ENCODE measurements at places on chromosomes 7 and 10.

DNA sequence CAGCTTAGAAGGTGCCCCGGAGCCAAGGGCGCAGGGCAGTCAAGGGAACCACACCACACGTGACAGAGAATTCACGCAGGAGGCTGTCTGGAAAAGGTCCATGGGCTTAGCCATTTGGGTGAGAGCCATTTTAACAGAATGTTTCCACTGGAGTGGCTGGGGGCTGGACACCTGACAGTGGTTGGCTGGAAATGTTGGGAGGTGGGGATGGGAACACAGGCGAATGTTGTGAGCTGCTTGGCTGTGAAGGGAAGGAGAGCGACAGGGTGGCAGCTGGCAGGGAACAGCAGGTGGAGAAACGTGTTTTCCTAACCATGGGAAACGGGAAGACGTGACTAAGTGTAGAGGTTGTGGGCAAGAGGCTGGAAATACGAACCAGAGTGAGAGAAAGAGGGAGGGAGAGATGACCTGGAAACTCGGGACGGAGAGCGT lies 100.5 kb upstream of the ZNF32 start:
- no peak for DNase-seq

DNA sequence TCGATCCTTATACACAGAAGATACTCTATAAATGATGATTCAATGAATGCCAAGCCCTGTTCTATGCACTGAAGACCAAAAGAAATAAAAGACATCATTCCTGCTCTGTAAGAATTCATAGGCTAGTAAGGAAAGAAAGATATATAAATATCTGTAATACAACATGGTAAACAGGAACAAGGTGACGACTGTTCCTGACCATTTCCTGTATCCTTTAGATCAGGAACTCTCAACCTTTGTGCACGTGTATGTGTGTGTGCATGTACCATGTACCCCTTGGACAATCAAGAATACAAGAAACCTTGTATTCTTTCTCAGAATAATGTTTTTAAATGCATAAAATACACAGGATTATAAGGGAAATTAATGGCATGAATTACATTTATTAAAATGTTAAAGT lies 7.3 kb upstream of the HK1 start:
- no peak for DNase-seq

DNA sequence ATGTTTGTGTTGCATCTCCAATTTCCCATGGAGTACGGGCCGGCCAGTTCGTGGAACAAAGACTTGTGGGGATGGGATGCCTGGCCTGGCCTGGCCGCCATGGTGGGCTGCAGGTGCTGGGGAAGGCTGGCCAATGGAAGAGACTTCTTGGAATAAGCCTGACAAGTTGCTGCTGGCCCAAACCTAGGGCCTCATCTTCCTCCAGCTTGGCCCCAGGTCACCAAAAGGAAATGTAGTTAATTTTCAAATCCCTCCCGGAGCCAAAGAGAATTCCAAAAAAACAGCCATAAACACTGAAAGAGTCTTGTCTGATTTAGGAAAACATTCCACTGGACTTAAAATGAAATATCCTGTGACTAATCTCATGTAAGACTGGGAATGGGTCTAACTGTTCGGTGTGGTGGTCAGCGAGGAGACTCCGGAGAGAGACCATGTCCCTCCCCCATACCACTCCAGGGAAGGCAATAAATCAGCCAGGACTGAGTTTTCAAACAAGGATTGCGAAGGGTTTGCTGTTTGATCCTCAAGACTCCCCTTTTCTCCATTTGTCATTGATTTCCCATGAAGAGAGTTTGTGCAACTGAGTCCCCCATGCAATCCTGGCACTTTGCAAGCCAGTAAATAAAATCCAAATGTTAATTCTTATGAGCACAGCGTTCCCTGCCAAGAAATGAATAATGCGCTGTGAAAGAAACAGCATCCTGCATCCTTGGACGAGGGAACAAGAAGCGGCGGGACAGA lies 128.7 kb upstream of the HABP2 start:
- no peak for DNase-seq

DNA sequence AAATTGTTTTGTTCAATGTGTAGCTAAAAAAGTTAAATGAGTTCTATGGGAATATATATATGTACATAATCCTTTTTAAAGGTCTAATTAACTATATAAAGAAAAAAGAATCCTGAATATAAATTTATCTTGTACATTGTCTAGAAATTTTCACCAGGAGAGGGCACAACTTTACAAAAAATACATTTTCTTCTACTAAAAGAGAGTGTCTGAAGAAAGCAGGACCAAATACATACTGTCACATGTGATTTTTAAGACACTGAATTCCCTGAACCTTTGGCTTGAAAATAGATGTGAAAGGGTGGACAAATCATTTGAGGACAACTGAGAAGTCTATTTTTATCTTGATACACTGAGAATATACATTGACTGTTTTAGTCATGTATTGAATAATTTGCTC lies 204.3 kb downstream of the DGKB start:
- DNase-seq = no peak

- DNase-seq = no peak
Measured at GRCh38 chr10:48943096-48943495, 3.5 kb upstream of the LRRC18 start.

GRCh38 chr7:97025983-97026714 lies 1.5 kb upstream of the DLX5 start:
- DNase-seq = no peak

GRCh38 chr10:56298941-56299340 lies 62.1 kb downstream of the ZWINT start:
- no peak for DNase-seq

DNA sequence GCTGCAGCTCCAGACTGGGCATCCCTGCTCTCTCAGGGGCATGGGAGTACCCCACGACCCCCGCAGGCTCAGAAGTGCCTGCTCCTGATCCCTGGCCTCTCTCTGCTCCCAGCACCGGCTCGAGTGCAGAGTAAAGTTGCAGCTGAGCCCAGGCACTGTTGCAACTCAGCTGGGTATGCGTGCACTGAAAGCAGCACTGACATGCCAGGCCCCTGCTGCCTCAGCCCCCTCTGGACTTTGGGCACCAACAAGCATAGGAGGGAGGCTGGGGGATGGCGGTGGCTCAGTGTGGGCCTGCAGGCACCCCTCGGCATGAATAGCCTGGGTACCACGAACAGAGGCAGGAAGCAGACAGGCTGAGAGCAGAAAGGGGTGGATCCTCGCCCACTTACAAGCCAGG lies 295.3 kb downstream of the GRM8 start:
- DNase-seq = no peak

- no peak for DNase-seq
Measured at GRCh38 chr7:90155206-90155605, 937 bp downstream of the STEAP1 start.

DNA sequence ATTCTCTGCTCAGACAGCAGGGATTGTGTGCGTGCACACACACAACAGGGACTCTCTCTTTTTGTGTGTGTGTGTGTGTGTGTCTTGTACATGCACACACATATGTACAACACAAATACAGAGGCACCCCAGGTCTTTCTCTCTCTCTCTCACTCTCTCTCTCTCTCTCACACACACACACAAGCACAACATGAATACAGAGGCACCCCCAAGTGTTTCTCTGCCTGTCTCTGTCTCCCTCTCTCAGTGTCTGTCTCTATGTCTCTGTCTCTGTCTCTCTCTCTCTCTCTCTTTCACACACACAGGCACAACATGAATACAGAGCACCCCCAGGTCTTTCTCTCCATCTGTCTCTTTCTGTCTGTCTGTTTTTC lies 746 bp downstream of the NPFFR1 start:
- no peak for DNase-seq

- DNase-seq = no peak
Measured at GRCh38 chr7:7739204-7740036, 21.0 kb upstream of the RPA3 start.

- no peak for DNase-seq
Measured at GRCh38 chr10:13698217-13698616, 111.5 kb downstream of the PRPF18 start.

- DNase-seq = no peak
Measured at GRCh38 chr7:966291-967069, 8.9 kb downstream of the COX19 start.

GRCh38 chr7:86814661-86815379 lies 171.1 kb downstream of the GRM3 start:
- no peak for DNase-seq

DNA sequence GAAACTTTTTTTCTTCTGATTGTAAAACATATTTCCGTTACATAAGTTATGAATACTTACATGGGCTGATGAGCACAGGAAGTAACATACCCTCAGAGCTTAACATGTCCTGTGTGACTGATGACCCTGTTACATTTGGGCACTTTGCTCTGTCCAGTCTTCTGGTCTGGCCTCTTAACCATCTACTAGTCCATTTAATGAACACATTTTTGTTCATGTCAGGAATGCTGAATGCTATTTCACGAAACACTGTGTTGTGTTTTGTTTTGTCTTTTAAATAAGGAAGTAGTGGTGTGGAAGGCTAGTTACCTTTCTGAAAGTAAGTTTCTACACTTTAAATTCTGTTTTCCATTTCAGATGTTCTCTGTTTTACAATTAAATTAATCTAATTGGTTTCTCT lies 77.7 kb downstream of the RBM33 start:
- no peak for DNase-seq

DNA sequence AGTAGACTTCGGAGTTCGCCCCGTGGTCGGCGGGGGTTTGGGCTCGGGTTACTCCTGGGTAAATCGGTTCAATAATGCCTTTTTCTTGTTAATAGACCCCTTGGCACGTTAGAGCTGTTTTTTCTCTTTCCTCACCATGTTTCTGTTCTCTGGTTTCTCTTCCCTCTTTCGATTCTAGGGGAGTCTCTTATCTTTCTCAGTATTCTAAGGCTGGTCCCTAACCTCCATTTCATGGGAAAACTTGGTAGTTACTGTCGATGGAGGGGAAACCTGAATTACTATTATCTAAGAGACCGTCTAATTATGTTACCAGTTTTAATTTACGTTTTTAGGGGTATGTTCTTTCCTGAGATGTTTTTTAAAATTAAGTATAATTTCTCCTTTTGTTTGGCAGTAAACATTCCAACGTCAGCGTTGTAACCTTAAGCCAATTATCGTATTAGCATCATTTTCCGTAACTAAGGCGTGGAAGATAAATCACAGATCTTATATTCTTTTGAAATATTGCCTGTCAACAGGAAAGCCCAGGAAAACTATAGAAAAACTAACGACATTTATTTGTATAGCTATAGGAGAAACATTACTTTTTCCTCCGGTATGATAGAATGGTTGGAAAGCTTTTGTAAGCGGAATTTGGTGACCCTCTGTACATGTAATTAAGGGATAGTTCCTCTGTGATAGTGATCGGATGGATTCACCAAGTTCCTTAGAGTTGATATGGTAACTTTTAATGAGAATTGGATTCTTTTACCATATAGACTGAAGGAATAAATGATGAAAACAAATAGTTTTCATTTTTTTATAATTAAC lies 847 bp downstream of the BTAF1 start:
- DNase-seq = no peak

GRCh38 chr7:107450970-107451369 lies 18.9 kb upstream of the GPR22 start:
- no peak for DNase-seq

DNA sequence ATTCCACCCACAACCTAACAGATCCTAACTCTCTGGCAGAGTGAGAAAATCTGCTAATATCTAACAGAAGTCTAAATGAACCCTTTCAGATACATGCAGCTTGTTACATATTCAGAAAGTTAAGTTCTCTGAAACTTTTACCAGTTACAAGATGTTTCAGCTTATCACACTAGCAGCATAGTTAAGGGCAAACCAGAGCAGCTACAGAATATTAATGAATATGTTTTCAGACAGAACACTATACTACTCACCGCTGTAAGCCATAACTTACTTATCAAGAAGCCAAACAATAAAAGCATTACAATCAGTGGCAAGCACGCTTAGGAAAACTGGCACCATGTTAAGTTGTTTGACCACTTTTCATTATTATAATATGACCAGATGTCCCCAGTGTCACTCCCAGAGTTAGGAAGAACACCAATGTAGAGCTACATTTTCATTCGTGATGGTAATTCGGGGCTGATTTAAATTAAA lies 2.7 kb downstream of the ITGB1 start:
- no peak for DNase-seq

DNA sequence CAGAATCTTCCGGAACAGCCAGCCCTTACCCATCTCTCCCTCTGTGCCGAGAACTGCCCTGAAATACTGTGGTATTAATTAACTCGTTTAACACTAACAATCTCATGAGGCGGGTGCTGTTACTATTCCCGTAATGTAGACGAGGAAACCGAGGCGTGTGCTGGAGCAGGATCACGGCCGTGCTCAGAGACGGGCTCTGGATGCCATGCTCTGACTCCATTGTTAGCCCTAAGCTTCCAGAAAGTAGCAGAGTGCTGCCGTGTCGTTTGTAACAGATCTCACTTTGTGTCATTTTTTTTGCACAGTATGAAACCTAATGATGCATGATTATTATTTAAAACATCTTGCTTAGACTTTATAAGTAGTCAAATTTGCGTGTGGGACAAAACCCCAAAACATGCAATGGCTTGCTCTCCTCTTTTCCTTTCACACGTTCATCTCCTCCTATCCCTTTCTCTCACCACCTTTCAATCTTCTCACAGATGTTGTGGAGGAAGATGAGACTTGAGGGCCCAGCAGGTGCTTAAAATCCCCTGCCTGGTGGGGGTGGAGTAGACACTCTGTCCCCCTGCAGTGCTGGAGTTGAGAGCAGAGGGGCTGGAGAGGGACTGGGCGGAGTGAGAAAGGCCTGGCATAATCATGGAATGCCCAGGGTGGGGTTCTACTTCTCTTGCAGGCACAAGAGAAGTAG lies 482 bp upstream of the ACTR3C start:
- peak; percentile 32 for DNase-seq

- DNase-seq = no peak
Measured at GRCh38 chr7:43876976-43877745, 7.8 kb upstream of the MRPS24 start.

- no peak for DNase-seq
Measured at GRCh38 chr10:86979977-86980448, 11.7 kb downstream of the ADIRF start.

GRCh38 chr10:108597657-108598319 lies 1325.5 kb downstream of the XPNPEP1 start:
- no peak for DNase-seq

- DNase-seq = no peak
Measured at GRCh38 chr7:151352512-151352911, 10.9 kb downstream of the NUB1 start.

GRCh38 chr7:5218564-5219360 lies 28.7 kb downstream of the WIPI2 start:
- no peak for DNase-seq
